ENCODE measurements at places on chromosomes 16 and 17.

DNA sequence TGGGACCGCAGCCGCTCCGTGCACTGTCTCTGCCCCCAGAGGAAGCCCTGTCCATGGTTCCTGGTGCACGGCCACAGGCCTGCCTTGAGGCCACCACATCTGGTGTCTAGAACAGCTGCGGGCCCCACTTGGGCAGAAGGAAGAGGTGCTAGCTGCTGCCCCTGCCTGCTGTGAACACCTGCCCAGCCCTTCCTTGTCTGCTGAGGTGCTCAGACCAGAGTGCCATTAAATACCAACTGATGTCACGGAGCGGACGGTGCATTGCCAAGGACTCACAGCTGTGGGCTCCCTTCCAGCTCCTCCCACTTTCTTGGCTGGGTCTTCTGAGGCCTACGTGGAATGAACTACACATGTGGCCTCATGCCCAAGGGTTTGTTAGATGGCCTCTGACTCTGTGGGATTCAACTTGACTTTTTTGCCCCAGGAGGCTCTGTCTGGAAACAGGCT, 146.1 kb downstream of the RAB11FIP4 start:
- DNase-seq, result no peak

DNA sequence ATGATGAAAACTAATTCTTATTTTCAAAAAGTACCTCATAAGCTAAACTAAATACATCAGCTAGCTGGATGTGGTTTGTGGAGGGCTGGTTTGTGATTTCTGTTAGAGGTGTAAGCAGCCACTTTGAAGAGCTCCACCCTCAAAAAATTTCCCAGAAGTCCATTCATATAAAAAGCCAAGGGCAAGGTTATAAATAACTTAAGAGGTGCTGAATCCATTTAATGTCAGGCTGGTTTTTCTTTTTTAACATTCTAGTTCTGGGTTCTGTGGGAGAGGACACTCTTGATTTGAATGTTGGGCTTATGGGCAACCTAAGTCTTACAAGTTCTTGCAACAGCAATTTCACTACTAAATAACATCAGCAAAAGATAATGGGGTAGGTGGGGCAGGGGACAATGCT, 3.4 kb upstream of the WIPI1 start:
- no peak for DNase-seq

GRCh38 chr17:58324409-58325288, 3.9 kb downstream of the TSPOAP1 start:
- DNase-seq, result no peak

DNA sequence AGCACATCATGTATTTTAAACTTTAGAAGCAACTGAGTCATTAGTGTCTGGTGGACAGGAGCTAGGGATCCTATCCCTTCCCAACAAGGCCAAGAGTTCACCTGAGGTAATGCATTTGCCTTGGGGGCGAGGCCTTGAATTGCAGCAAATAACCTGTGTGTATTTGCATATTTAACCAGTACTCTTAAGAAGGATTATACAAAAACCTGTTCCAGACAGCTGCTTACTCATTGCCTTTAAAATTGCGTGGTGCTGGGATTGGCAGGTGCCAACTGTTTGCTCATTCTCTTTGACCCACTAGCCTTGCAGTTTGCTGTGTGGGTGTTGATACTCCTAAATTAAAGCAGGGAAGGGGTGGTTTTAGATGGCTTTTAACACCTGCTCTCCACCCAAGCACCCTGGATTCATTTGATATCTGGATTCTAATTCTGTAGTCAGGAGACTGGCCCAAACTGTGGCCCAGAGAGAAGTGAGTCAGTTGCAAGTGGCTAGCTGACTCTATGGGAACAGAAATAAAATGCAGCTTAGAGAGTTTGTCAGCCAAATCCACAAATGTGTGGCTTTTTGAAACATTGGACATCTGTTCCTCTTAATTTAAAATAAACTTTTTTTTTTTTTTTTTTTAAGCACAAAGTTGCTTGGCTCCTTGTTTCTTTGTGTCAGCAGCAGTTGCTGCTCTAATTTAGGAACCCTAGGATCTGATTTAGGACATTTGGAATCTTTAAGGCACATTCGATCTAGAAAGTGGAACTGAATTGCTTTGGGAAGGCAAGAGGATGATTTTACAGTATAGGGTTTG, 46.9 kb downstream of the TUBD1 start:
- no peak for DNase-seq

DNA sequence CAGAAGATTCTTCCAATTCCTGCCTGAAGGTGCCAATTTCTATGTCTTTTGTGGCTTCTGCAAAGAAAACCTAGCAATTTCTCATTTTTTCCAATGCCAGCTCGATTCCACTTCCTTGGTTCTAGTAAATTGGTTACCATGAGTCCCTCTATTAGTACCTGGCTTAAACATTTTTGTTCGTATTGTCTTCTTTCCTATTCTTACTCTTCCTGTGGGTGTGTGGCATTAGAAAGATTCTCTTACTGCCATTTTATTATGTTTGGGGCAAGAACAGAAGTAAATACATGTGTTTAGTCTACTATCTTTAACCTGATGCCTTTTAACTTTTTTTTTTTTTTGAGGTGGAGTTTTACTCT, 20.3 kb upstream of the MAPK3 start:
- no peak for DNase-seq

Data from HS-27A (cell line).